Osteoblast (primary cell): ENCODE measurements at places on chromosomes 5 and 9.

DNA sequence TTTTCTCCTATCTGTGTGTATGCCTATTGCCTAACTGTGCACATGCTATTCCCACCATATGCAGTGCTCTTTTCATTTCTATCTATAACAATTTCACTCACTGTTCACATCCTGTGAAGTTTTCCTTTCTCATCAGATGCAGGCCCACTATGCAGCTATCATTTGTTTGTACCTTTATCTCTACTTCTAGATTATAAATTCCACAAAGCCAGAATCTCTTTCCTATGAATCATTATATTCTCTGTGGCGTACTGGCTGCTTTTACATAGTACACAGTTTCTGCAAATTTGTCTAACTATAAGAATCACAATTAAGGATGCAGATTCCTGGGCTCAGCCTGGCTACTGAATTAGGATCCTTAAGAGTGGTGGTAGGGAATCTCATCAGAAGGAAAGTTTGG is 600.8 kb upstream of the ARRDC3 start:
- no peak for DNase-seq

GRCh38 chr5:95759005-95759404 is 27.9 kb downstream of the RHOBTB3 start:
- DNase-seq = no peak

DNA sequence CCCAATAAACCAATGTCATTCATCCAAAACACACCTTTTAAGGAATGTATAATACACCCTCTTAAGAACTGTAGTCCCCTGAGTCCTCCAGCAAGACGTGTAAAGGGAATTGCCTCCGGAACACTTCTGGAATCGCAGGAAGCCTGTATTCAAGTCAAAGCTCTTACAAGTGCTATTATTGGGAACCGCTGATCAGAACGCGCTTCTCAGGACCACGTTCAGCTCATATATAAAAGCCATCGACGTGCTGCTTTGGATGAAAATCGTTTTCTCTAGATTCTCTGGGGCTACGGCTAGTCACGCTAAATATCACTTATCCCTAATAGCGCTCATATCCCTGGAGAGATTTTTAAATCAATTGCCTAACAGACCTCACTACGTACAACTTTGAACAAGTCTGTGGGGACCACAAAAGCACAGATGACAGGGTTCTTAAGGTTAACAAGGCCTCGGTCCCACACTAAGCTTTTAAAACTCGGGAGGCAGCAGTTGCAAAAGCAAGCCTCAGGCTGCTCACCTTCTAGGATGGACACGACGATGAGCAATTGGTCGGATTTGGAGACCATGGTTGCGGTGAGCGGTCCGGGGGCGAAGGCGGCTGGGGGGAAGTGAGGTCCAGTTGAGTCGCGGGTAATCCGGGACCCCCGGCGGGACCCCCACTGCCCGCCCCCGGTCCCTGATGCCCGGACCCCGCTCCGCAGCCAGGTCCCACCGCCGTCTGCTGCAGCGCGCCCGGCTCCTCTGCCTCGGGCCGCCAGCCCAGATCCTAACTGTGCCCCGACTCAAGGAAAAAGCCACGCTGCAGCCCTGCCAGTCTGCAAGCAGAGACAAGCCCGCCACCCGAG is 548 bp downstream of the CEP120 start:
- peak; percentile 86 for DNase-seq

DNA sequence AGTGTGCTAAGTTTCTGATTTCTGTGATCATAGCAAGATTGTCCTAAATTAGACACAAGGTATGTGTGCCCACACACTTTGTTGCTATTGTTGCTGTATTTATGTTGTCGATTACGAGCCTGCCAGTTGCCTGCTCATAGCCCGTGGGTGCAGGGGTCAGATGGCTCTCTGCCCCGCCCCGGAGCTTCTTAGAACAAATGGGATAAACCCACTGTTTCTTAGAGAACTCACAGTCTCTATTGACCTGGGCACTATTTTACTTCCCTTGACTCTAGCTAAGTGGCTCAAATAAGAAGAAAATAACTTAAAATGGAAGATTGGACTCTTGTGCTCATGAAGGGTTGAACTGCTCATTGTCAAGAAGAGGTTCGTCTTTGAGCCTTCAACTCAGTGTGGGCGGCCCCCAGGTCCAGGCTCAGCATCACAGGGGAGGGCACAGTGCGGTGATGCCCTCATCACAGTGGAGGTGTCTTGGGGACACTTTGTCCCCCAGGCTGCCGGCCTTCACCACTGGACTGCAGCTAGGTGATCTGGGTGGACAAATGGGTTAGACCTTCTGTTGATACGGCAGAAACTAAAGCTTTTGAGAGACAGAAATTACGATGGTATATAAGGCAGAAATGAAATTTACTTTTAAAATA is 155.5 kb downstream of the TENT4A start:
- no peak for DNase-seq

DNA sequence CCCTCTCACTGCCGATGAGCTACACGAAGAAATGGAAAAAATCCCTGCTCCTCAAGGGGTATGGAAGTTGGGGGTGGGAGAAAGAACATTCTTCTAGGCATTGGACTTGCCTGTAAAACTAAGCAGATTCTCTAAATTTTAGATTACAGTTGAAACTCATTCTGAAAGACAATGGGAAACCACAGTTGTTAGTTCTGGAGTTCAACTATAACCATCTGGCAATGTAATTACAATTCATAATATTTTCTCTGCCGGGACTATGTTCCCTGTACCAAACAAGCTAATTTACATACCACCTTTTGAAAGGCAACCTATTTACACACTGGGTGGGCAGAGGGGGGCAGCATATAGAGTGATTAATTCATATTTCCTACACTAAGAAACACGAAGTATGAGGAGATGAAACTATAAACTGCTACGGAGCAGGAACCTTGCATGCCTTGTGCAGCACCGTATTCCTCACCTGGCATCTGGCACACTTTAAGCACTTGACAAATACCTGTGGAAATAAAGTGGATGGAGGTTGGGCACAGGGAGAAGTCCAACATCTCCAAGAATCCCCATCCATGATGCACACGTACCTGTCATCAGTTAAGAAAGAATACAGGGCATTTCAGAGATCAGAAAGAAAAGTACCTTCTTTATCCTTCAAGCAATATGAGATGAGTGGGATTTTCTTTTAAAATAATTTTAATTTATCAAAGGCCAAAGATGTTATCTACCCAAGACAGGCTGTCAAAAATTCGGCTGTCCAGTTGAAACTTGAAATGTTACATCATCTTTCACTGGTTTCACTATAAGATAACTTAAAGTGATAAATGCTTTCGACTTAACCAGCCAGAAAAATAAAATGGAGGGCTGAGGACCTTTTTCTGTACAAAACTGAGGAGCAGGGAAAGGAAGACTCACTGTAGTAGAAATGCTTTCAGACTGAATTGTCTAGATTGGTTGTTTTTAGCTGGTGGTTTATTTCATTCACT is 54.2 kb downstream of the SSBP2 start:
- DNase-seq = no peak

- DNase-seq = no peak
Measured at GRCh38 chr9:87826331-87826730, 56.3 kb upstream of the SPATA31E1 start.
